ENCODE measurements at places on chromosomes 7 and 10.

GRCh38 chr10:101607124-101607523 lies 19.0 kb downstream of the DPCD start:
- no peak for DNase-seq

GRCh38 chr10:78952030-78952429 lies 116.7 kb upstream of the ZMIZ1 start:
- DNase-seq: no peak

GRCh38 chr10:61643316-61643751 lies 19.4 kb upstream of the CABCOCO1 start:
- no peak for DNase-seq

GRCh38 chr10:69317175-69317604 lies 38.9 kb downstream of the HK1 start:
- DNase-seq: no peak

- no peak for DNase-seq
Measured at GRCh38 chr7:77370606-77371005, 45.5 kb downstream of the GSAP start.

- no peak for DNase-seq
Measured at GRCh38 chr7:36138209-36138608, 14.8 kb upstream of the EEPD1 start.

DNA sequence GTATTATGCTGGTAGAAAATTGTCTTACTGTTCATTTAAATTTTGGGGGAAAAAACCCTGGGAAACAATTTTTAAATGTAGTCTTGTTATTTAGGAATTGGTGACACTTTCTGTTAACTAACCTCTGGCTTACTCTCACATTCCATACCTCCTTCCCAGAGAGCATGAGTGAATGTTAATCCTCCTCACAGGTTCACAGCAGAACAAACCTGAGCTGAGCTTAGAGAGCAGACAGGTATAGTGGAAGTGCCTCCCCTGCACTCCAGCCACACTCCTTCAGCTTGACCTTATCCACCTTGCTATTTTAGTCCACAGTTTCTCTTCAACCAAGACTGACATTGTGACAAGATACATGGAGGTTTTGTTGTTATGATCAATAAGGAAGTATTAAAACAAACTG lies 235.9 kb downstream of the FOXP2 start:
- DNase-seq: no peak

- no peak for DNase-seq
Measured at GRCh38 chr7:141418066-141418465, 133.1 kb upstream of the AGK start.

GRCh38 chr7:55274156-55274555 lies 91.0 kb upstream of the LANCL2 start:
- no peak for DNase-seq

DNA sequence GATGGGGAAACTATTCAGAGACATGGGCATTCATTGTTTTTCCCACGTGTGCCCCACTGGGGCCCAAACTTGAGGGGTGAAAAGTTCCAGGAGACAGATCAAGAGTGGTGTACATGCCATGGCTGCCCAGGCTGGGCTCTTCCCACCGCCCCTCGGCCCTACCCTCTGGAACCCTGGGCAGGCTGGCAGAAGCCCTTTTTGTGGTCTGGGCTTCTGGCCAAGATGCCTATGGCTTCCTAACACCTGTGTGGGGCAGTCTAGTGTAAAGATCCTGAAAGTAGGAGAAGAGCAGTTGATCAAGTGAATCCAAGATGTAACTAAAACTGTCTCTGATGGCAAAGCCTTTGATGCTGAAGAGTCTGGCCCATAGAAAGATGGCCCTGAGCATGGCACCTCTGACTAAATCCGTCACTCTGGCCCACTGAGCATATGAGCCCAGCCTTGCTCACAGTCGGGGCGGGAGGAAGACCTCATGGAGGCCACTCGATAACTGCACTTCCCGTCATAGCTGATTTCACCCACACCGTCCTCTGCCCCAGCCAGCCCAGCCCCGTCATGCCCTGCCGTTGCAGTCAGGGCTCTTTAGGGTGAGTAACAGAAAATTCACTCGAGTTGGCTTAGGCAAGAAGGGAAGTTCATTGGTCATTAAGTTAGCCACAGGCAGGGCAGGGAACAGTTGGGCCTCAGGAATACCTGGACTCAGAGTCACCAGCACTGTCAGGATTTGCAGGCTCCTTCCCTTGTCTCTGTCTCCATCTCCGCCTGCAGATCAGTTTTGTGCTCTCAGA lies 37.9 kb upstream of the MTPAP start:
- DNase-seq: no peak

DNA sequence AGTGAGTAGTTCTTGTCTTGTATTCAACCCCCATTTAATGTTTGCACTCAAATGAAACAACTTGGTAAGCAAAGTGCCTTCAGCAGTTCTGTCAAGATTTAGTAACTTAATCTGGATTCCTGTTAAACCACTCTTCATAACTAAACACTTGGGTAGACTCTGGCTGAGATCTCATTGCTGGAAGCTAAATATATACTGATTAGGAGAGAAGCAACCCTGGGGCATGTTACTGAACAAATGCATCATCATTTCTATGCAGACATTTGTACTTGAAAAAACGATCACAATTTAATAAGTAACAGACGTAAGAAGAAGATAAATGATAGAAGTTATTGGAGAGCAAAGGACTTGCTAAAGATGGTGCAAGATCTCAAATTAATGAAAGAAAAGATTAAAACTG lies 308.4 kb upstream of the POM121L12 start:
- no peak for DNase-seq

- DNase-seq: no peak
Measured at GRCh38 chr7:46032353-46032752, 111.3 kb upstream of the IGFBP3 start.

GRCh38 chr7:152501506-152501905 lies 65.7 kb upstream of the KMT2C start:
- DNase-seq: no peak

DNA sequence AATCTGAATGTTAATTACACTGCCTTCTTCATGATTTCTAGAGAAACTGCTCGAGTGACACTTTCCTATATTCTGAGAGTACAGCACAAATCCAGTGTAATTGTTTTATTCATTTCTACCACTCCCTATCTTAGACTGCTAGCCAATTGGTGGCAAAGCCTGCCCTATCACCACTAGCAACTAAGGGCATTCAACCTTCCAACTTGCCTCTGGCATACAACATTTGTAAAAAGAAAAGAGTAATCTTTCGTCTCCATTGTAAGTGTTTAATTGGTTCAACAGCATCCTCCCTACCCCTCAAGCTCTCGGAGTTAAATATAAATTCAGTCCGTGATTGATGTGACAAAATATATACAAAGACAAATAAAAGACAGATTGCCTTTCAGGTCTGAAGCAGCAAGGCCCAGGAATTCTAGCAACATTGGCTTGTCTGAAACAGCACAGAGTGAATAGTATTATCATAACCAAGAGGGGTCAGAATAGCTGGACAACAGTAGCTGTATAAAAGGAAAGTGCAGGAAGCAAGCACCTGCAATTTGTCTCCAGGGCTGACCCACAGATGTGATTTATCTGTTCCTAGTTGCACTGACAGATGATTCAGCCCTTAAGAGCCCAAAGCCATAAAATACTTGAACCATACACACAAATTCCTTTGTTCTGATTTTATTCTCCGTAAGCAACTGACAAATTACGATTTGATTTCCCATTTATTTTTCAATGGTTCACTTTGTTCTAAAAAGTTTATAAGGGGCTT lies 47.6 kb upstream of the ANKRD1 start:
- DNase-seq: no peak

DNA sequence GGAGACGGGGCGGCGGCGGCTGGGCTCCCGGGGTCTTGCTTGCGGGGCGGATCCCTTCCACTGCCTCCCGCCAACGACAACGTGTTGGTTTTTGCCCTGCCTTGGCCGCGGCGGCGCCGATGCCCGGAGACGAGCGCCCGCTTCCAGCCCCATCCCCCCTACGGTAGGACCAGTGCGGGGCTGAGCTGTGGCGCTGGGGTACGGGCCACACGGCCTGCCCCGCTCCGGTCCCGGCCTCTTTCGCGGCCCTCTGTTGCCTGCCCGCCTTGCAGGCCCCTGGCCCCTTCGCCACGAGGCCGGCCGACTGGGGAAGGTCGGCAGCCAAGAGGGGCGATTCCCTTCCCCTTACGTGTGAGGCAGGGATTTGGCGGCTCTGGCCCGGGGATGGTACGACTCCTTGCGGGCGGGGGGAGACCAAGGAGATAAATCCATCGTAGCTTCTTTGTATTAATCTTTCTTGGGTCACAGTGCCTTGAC lies 488 bp downstream of the EIF4H start:
- DNase-seq: peak; percentile 59

GRCh38 chr7:32047801-32048200 lies 22.4 kb downstream of the PDE1C start:
- DNase-seq: no peak

- no peak for DNase-seq
Measured at GRCh38 chr10:24862589-24862988, 89.8 kb downstream of the PRTFDC1 start.

GRCh38 chr7:42485301-42485766 lies 248.3 kb upstream of the GLI3 start:
- no peak for DNase-seq

- DNase-seq: no peak
Measured at GRCh38 chr7:16585540-16585939, 58.9 kb downstream of the LRRC72 start.

DNA sequence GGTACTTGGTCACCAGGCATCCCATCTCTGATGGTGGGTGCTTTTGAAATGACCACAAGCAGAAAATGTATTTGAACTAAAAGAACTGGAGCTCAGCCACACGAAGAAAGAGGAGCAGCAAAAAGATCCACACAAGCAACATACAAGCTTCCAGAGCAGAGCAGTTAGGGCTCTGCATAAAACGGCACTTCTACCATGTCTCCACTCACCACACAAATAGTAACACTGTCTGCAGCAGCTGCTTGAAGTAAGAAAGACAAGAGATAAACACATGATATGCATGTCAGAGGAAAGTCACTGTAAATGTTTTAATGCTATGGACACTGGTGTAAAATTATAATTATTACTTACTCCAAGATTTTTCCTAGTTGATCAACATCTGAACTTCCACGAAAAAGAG lies 32.5 kb upstream of the FAM133B start:
- DNase-seq: no peak

- DNase-seq: no peak
Measured at GRCh38 chr10:112792487-112793201, 157.4 kb upstream of the TCF7L2 start.

- DNase-seq: no peak
Measured at GRCh38 chr10:114573330-114574045, 84.6 kb downstream of the ABLIM1 start.

- no peak for DNase-seq
Measured at GRCh38 chr10:96509017-96509641, 4.6 kb downstream of the TLL2 start.

- DNase-seq: no peak
Measured at GRCh38 chr7:136528329-136528728, 340.1 kb upstream of the CHRM2 start.

DNA sequence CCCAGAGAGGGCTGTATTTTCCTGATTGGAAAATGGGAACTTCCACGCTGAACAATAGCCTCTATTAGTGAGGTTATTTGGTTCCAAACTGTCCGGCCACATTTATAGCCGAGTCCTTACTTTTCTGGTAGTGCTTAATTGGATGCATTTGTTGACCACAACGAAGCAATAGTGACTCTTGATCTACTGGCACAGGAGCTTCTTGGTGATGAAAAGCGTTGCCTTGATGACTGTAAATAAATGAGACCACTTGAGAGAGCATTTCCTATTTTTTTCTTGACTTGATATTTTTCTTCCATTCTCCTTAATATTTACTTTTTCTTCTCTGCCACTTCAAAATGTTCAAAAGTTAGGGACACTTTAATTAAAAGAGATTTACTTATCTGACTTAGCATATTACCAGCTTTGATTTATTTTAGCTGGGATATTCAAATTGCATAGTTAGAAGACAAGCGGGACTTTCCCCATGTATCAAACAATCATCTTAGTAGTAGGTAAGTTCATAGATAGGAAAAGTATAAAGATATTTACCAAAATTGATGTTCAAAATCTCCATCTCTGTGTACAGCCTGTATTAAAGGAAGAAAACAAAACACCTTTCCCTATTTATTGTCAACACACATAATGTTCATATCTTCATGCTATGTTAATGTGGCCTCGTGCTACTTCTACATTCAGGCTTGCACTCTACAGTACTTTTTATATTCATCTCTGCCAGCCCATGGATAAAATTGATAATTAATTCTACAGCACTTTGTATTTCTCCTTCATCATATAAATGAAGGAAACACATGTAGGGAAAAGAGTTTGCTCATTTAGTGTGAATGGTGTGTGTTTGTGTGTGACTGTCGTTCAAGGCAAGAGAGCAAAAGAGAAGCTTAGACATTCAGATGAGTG lies 5.1 kb upstream of the SP8 start:
- DNase-seq: no peak

DNA sequence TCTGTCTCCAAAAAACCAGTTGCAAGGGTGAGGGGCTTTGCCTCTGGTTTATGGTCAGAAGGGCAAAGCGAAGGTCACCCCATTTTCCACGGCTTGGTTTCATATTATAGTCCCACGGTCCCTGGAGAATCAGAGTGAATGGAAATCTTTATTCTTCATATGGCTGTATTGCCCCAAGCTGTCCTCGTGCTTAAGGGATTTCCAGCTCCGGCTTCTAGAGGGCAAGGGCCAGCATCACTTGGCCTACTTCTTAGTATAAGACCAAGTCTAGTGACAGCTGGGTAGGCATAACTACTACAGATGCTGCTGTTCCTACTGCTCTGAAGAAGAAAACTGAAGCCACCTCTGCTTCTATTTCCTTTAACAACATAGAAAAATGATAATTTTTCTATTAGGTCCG lies 63.2 kb downstream of the PARP12 start:
- no peak for DNase-seq

DNA sequence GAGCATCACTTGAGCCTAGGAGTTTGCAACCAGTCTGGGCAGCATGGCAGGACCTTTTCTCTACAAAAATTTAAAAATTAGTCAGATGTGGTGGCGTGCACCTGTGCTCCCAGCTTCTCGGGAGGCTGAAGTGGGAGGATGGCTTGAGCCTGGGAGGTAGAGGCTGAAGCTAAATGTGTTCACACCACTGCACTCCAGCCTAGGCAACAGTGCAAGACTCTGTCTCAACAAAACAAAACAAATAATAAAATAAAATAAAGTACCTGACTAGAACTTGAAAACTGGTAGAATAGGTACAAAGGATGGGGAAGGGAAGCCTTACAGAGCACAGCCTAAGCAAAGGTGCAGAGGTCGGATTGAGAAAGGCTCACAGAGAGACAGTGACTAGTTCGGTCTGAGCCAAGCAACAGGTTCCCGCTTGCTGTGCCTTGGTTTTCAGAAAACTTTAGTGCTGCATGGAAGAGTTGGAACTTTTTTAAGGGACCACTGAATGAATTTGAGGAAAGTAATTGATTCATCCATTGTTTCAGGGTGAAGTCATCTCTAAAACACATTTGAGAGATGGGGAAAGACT lies 100.1 kb upstream of the STK17A start:
- DNase-seq: no peak

DNA sequence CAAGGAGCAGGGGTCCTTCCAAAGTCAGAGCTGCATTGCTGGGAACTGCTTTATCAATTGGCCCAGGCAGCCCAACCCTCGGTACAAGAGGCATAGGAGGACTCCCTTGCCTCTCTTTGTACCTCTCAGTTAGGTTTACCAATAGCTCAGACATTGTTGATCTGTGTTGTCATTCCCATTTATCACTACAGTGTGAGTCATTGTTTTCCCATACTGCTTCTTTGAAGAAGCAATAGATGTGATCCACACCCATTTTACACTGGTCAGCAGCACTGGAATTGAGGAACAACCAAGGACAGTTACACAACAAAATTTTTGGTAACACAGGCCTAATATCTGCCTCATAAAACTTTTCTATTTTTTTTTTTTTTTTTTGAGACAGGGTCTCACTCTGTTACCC lies 307.2 kb downstream of the SNX13 start:
- DNase-seq: no peak

GRCh38 chr10:117936566-117936965 lies 110.2 kb downstream of the RAB11FIP2 start:
- no peak for DNase-seq
